ENCODE measurements at places on chromosomes 4 and X.

GRCh38 chr4:14539246-14539645 is 463.0 kb upstream of the CPEB2 start:
- no peak for DNase-seq

- DNase-seq, result no peak
Observed at GRCh38 chr4:82906469-82906868, 5.9 kb downstream of the THAP9 start.

DNA sequence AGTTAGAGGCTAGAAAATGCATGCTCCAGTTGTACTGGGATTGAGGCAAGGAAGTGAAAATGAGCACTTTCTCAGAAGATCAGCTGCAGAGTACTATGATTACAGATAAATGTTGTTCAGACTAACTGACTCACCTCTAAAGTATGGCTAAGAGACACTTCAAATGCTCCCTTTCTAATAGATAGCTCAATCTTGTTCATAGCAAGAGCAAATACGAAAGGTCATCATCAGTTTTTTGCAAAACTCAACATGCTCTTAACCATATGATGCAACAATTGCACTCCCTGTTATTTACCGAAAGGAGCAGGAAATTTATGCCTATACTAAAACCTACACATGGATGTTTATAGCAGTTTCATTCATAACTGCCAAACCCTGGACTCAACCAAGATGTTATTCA is 838.4 kb upstream of the INTU start:
- no peak for DNase-seq

- no peak for DNase-seq
Observed at GRCh38 chr4:95421869-95422268, 126.9 kb downstream of the UNC5C start.

GRCh38 chr4:101279377-101279871 is 67.9 kb downstream of the PPP3CA start:
- no peak for DNase-seq

GRCh38 chr4:73751166-73751565 is 10.8 kb downstream of the CXCL8 start:
- DNase-seq, result no peak

- DNase-seq, result no peak
Observed at GRCh38 chr4:58144721-58145120, 1034.5 kb upstream of the IGFBP7 start.

GRCh38 chr4:43843501-43843900 is 605.1 kb downstream of the KCTD8 start:
- DNase-seq, result no peak

DNA sequence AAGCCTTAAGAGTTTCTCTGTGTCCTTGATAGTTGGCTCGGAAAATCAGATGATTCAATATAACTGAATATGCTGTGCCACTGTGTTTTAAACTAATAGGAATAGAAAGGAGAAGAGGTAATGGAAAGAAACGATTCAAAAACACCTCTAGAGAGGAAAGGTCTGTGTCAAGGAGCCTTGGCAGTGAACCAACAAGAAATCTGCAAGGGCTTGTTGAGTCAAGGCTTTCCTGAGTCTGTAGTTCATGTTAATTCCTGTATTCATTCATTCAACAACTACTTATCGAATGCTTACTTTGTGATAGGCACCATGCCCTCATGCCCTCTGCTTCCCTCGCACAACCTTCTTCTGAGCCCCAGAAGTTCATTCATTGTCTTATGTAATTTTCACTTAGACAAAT is 336.0 kb downstream of the PDHA2 start:
- DNase-seq, result peak; percentile 20

GRCh38 chr4:33628296-33628695 is 2616.0 kb downstream of the ARAP2 start:
- peak; percentile 46 for DNase-seq

DNA sequence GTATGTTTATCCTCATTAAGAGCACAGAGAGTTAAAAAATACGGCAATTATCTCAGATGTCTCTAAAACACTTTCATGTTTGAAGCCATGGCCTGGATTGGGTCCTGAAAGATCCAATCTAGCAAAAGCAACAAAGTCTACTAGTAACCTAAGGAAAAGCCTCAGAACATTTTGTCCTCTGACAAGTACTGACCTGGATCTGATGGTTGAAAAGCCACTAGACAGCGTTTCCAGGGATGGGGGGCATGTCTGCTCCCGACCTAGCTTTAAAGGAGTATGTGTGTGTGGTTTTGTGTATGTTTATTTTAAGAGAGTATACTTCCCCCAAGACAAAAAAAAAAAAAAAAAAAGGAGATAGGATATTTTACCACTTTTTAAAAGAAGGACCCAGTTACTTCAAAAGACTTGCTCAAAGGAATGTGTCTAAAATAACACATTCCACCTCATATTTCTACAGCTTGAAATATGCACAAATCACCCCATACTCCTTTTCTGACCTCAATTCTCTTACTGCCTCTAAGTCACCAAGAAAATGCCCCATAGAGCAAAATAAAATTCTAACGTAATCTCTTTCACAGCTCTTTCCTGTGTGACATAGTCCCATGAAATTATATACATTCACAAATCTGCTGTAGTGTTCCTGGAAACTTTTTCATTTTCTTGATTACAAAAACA is 189.0 kb upstream of the TTC29 start:
- no peak for DNase-seq

DNA sequence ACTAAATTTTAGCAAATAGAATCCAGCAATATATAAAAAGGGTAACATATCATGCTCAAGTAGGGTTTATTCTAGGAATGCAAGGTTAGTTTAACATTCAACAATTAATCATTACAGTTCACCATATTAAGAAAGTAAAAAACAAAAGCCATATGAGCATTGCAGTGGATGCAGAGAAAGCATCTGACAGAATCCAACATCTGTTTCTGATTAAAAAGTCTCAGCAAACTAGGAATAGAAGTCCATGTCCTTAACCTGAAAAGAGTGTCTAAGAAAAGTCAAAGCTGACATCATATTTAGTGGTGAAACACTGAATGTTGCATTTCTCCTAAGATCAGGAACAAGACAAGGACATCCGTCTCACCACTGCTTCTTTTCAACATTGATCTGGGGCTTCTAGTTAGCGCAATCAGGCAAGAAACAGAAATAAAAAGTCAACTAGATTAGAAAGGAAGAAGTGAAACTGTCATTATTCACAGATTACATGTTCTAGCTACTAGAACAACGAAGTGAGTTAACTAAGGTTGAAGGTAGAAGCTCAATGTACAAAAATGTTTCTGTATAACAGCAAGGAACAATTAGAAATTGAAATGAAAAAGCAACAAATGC is 49.3 kb downstream of the MRPL1 start:
- no peak for DNase-seq

GRCh38 chr4:176354884-176355283 is 35.1 kb downstream of the SPCS3 start:
- no peak for DNase-seq

DNA sequence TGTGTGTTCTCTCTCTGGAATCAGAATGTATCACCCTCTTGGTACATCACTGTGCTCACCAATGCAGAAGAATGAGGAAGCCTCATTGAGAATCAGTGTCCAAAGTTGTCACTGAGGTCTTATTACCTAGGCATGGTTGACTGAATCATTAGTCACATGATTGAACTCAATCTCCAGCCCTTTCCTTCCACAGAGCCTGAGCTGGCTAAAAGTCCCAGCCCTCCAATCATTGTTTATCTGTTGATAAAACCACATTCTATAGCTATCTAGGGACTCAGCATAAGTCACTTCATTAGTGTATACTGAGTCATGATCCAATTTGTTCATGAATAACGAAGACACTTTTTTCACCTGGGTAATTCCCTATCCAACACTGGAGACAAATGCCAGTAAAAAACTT is 396.8 kb downstream of the TRAM1L1 start:
- no peak for DNase-seq

DNA sequence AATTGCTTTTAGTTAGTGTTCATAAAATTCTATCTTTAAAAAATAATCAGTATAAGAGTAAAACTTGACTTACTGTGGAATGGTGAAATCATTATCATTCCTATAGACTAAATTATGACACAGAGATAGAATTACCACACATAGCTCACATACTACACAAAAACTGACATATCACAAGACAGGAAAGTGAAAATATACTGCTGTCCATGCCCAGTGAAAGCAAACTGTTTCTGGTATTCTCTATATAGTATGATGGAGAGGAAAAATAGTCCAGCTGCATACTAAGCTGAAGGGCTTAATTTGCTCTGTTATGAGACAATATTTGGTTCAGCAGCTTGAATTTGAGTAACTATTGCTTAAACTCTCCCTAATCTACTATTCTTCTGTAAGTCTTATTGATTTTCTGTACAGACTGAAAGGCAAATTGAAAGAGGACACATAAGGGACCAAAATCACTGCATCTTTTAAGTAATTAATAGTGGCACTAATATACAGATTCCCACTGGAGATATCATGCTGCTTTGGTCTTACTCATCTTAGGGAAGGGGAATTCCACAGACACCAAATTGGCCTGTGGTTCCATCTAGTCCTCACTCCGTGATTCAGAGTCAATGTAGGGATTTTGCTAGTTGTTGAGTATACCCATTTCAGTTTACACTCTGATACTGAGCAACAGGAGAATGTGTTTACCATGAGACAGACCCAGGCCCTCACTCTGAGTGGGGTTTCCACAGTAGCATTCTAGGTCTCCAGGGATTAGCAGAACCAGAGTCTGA is 47.4 kb upstream of the AGA start:
- DNase-seq, result no peak

GRCh38 chr4:104530426-104530825 is 35.7 kb upstream of the CXXC4 start:
- no peak for DNase-seq

DNA sequence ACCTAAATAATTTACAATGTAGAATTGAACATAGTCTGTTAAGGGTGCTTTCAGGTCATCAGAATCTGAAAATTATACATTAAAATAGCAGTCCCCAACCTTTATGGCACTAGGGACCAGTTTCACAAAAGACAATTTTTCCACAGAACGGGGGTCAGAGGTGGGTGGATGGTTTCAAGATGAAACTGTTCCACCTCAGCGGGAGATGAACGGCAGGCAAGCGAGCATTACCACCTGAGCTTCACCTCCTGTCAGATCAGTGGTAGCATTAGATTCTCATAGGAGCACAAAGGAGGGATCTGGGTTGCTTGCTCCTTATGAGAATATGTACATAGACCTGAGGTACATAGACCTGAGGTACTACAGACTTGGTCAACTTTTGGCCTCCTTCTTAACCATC is 29.0 kb downstream of the LRBA start:
- DNase-seq, result no peak

DNA sequence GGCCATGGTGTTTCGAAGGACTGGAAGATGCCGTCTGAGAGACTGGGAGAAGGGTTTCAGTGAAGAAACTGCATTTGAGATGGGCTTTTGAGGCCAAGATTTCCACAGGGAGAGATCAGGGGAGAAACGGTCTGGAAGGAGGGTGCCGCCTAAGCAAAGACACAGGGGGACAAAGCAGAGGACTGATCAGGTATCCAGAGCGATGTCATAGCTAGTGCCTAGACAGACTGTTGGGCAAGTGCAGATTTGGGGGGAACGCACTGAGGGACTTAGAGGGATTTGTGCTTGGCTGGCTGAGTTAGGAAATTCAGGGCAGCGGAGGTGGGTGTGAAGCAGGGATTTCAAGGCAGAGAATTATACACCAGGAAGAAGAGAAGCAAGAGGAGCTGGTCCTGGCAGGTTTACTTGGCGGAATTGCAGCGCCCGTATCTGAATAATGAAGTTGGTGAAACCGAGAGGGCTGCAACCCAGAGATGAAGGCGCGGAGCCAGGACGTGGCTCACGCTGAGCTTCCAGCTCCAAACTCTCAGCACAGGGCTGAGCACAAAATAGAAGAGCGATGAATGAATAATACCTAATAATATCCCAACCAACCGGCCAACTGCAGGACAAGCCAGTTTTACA is 106.9 kb downstream of the MAML3 start:
- DNase-seq, result no peak

GRCh38 chr4:77473509-77473908 is 132.1 kb upstream of the CXCL13 start:
- DNase-seq, result no peak

GRCh38 chr4:138677748-138678147 is 337.8 kb upstream of the NOCT start:
- peak; percentile 24 for DNase-seq

GRCh38 chrX:39815631-39816030 is 282.1 kb downstream of the BCOR start:
- no peak for DNase-seq

DNA sequence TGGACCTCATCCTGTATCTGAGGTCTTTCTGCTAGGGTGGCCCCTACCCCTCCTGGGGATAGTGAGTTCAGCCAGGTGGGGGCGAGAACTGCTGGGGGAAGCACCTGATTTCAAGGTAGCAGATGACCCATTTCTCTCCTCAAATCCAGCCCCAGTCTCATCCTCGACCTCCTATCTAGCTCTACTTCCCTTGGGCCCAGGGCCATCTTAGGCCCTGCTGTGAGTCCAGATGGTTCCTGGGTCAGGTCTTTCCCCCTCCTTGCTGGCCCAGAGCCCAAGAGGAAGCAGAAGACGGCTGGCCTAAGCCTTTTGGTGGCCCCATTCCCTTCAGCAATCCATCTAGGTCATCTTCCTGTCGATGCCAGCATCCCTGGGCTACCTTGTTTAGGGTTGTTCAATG is 3.3 kb downstream of the CDK16 start:
- no peak for DNase-seq

GRCh38 chr4:41575207-41575606 is 37.2 kb downstream of the LIMCH1 start:
- DNase-seq, result no peak

- DNase-seq, result no peak
Observed at GRCh38 chr4:107265859-107266258, 229.7 kb upstream of the DKK2 start.

GRCh38 chr4:85968945-85969819 is 390.7 kb downstream of the MAPK10 start:
- DNase-seq, result peak; percentile 77

DNA sequence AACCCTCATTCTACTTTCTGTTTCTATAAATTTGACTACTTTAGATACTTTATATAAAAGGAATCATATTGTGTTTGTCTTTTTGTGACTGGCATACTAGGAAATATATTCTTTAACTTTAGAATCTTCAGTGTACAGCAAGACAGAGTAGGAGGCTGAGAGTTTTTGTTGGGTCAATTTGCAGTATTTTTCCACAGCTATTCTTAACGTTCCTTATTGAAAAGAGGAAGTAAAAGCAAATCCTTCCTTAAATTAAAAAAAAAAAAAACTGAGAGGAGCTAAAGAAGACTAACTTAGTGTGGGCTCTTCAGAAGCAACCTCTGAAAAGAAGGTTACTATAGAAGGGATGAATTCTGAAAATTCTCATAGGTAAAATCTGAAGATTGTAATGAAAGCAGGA is 1194.6 kb downstream of the ADGRL3 start:
- DNase-seq, result no peak

- no peak for DNase-seq
Observed at GRCh38 chrX:103864886-103865534, 33.0 kb upstream of the RAB9B start.

Data from lung (tissue), 17 donors.